ENCODE measurements at places on chromosomes 5 and 9. TPM values are rescaled to one million over a fixed set of nuclear protein-coding genes. Genes with fewer than 3 reads are reported as not detected.

DNA sequence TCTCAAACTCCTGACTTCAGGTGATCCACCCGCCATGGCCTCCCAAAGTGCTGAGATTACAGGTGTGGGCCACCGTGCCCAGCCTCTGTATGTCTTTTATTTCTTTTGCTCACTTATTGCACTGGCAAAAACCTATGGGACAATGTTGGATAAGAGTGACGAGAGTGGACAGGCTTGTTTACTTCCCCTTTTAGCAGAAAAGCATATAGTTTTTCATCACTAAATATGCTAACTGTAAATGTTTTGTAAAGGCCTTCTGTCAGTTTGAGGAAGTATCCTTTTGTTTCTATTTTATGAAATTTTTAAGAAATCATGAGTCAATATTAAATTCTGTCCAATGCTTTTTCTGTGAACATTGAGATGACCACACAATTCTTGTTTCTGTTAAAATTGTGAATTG lies 103.3 kb downstream of the AUH start:
- no peak overlapping the region for H3K27ac ChIP-seq
- H3K27me3 ChIP-seq = no peaks in the 10 kb centered on the region
- no peak for DNase-seq
- H3K36me3 ChIP-seq = no peaks in the 10 kb centered on the region
- peaks cover 9% of the 10 kb centered on the region for H3K4me1 ChIP-seq
- no peak overlapping the region for H3K4me3 ChIP-seq

GRCh38 chr9:116998305-116998704 lies 311.2 kb downstream of the TRIM32 start:
- DNase-seq = no peak
- H3K4me1 ChIP-seq = no peaks in the 10 kb centered on the region
- no peak overlapping the region for H3K27ac ChIP-seq
- no peaks in the 10 kb centered on the region for H3K27me3 ChIP-seq
- H3K36me3 ChIP-seq = no peaks in the 10 kb centered on the region

DNA sequence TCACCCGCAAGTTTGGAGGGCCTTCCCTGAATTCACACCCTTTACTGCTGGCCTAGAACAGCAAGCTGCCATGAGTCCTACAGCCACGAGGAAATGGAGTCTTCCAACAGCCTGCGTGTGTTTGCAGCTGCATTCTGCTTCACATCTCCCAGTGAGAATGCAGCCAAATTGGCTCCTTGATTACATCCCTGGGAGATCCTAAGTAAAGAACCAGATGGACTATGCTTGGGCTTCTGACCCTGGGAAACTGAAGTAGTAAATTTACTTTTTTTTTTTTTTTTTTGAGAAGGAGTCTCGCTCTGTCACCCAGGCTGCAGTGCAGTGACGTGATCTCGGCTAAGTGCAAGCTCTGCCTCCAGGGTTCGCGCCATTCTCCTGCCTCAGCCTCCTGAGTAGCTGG lies 617.0 kb upstream of the CDH18 start:
- no peak overlapping the region for H3K4me3 ChIP-seq
- no peaks in the 10 kb centered on the region for H3K36me3 ChIP-seq
- no peaks in the 10 kb centered on the region for H3K4me1 ChIP-seq
- no peak overlapping the region for H3K27ac ChIP-seq

DNA sequence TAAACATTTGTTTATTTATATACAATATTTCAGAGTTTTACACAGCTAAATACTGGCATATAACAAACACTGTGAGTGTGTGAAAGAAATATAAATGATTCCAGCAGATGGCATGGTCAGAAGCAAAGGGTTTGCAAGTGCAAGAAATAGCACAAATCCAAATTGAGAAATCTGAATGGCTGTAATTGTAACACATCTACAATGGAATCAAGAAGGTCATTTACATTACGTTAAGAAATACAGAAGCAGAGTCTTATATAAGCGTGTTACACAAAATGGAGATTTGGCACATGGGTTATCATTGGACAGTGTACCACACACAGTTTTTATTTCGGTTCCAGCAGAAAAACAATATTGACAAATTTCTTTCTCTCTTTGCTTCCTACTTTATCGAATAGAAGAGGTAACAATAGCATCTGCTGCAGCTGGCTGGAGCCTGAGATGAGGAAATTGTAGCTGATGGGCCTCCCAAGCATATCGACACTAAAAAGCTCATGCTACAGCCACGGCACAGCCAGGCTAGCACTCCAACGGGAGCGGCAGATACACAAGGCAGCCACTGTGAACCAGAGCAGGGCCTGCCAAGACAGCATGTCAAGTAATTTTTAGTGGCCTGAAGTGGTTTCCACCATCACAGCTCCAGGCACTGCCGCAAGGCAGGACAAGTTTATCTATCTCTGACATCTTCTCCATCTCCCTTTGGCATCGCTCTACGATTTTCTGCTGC lies 564.6 kb upstream of the DMAC1 start:
- no peaks in the 10 kb centered on the region for H3K4me1 ChIP-seq
- H3K4me3 ChIP-seq = no peak overlapping the region
- no peak for DNase-seq
- no peaks in the 10 kb centered on the region for H3K36me3 ChIP-seq
- no peaks in the 10 kb centered on the region for H3K27me3 ChIP-seq
- no peak overlapping the region for H3K27ac ChIP-seq

DNA sequence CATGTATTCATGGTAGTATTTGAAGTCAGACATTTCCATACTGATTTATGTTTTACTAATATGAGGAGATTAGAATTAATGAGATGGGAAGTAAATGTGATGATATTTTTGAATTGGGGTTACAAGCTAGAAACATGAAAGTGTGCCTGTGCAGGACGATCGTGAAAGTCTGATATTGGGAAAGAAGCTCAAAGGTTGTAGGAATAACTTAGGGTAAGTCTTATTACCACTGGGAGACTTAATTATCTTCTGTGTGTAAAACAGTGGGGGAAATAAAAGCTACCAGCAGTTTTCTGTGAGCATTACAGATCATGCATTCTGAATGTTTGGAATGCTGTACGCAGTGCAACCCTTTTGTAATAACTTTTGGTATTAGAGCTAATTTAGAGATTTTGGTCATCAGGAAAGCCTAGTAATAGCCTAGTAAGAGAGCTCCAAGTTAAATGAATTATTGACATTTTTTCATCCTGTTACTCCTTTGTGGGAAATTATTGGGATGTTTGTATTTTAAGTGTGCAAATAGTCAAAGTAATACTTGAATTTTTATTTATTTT lies 153.9 kb downstream of the PCSK5 start:
- no peak for DNase-seq
- H3K4me1 ChIP-seq = peaks cover 9% of the 10 kb centered on the region
- no peaks in the 10 kb centered on the region for H3K36me3 ChIP-seq
- no peaks in the 10 kb centered on the region for H3K27me3 ChIP-seq
- H3K4me3 ChIP-seq = no peak overlapping the region

DNA sequence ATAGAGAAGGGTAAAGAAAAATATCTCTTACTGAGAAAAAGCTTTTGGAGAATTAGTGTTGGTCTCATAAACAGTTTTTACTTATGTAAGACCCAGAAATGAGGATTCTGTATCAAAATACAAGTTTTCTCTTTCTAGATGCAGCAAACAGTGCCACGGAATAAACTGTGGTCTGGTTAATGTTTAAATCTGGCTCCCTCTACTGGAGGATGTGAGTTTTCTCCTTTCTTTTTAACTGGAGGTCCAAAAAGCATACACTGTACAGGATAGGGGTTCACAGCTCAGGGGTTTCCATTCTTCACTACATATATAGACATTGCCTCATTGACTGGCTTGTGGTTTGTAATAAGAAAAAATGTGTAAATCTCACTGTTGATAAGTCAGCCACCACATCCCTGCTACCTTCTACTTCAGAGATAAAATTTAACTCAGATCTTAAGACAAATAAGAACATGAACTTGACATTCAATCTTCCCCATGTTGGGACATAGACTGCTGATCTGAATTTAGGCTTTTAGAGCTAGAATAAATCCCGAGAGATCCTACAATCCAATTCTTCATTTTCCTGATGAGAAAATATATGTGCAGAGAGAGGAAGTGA lies 98.9 kb downstream of the CFAP95 start:
- no peak overlapping the region for H3K27ac ChIP-seq
- H3K27me3 ChIP-seq = no peaks in the 10 kb centered on the region
- H3K4me3 ChIP-seq = no peak overlapping the region
- H3K4me1 ChIP-seq = no peaks in the 10 kb centered on the region
- no peaks in the 10 kb centered on the region for H3K36me3 ChIP-seq

GRCh38 chr9:121990600-121991306 lies 102.4 kb downstream of the TTLL11 start:
- H3K36me3 ChIP-seq = no peaks in the 10 kb centered on the region
- H3K4me3 ChIP-seq = no peak overlapping the region
- no peak for DNase-seq
- no peaks in the 10 kb centered on the region for H3K27me3 ChIP-seq
- H3K27ac ChIP-seq = no peak overlapping the region
- no peaks in the 10 kb centered on the region for H3K4me1 ChIP-seq

DNA sequence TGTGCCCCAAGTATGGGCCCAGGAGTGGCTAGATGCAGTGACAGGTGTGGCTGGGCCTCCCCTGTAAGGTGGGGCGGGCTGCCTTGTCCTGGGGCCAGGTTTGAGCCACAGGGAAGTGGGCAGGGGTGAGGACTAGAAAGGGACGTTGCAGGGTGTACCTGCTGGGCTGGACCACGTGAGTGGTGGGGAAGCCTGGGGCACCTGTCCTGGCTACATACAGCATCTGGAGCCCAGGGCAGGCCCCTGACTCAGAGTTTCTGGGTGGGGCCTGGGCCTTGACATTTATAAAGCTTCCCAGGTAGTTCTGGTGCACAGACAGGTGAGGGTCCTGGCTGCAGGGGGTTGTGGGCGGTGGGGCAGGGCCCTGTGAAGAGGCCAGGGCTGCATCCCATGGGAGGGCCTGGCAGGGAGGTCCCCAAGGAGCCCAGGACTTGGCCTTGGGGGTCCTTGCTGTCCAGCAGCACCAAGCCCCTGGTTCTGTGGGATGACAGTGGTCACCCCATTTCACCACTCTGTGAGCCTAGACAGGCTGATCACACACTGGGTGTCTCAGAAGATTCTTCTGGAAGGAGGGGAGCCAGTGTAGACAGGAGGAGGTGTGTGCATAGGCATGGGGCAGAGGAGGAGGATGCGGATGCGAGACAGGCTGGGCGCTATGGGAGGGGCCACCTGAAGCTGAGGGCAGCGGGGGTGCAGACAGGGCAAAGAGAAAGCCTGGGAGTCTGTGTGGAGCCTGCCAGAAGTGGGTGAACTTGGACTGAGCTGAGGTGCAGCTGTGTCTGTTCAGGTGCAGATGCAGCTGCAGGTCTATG lies 94.0 kb downstream of the PHF2 start:
- peaks cover 32% of the 10 kb centered on the region for H3K36me3 ChIP-seq
- no peak overlapping the region for H3K4me3 ChIP-seq

GRCh38 chr5:111649516-111649915 lies 107.5 kb downstream of the NREP start:
- no peaks in the 10 kb centered on the region for H3K36me3 ChIP-seq
- H3K4me3 ChIP-seq = no peak overlapping the region
- no peaks in the 10 kb centered on the region for H3K27me3 ChIP-seq
- no peaks in the 10 kb centered on the region for H3K4me1 ChIP-seq
- no peak for DNase-seq

DNA sequence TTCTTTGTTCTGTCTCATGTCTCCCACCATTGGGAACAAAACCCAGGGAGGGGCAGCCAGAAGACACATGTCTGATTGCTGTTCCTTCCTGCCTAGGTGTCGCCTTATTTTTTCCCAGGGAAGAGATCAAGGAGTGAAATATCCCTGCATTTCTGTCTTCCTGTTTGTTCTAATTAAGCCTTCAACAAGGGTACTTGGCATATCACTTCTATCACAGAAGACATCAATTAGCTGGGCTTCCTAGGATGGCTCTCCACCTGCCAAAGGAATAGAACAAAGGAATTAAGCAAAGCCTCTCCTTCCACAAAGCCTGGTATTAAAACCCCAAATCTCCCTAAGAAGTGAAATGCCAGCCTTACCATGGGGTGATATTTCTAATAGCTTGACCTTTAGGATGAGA lies 299.5 kb upstream of the CD180 start:
- no peaks in the 10 kb centered on the region for H3K27me3 ChIP-seq
- H3K27ac ChIP-seq = peak overlapping the region; percentile 55
- H3K4me1 ChIP-seq = peaks cover 34% of the 10 kb centered on the region
- no peak overlapping the region for H3K4me3 ChIP-seq
- DNase-seq = no peak

- DNase-seq = no peak
- no peak overlapping the region for H3K4me3 ChIP-seq
- no peak overlapping the region for H3K27ac ChIP-seq
- H3K4me1 ChIP-seq = no peaks in the 10 kb centered on the region
These were observed 21.9 kb downstream of the POLR1E start for GRCh38 chr9:37507566-37508134.

DNA sequence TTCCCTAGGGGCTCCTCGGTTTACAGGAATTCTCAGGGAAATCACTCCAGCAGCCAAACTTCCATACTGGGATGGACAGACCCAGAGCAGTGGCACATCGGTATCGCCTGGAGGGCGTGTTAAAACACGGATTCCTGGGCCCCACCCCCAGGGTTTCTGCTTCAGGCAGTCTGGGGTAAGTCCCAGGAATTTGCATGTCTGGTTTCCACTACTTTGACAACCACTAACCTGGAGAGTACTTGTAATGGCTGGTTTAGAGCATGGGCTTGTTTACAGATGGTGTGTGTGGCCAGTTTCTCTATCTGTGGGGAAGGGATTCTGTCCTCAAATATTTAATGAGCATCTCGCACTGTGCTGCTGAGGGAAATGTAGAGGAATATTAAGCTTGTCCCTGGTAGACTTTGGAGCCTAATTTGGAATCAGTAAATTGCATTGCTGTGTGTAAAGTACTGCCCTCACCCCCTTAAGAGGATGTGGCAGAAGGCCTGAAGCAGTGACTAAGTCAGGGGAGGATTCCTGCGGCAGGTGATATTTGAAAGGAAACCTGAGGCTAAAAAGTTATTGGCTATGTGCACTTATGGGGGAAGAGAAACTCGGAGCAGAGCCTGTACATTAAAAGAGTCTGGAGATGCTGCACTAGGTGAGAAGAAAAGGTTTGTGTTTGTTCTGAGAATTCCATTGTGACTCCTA lies 18.6 kb upstream of the TJP2 start:
- H3K4me3 ChIP-seq = no peak overlapping the region
- DNase-seq = no peak
- H3K27ac ChIP-seq = no peak overlapping the region
- no peaks in the 10 kb centered on the region for H3K4me1 ChIP-seq

GRCh38 chr9:13915131-13915530 lies 398.8 kb downstream of the NFIB start:
- no peaks in the 10 kb centered on the region for H3K36me3 ChIP-seq
- no peak for DNase-seq
- no peaks in the 10 kb centered on the region for H3K27me3 ChIP-seq
- no peak overlapping the region for H3K4me3 ChIP-seq

HTR1A gene
- not detected for total RNA-seq

FAM221B gene
- not detected for total RNA-seq

REEP5 gene
- total RNA-seq = 89.1 TPM
